8988T (cell line): ENCODE measurements at places on chromosomes 16 and 17.

- peak; percentile 57 for DNase-seq
Measured at GRCh38 chr17:63834431-63835166, 7.1 kb upstream of the FTSJ3 start.

DNA sequence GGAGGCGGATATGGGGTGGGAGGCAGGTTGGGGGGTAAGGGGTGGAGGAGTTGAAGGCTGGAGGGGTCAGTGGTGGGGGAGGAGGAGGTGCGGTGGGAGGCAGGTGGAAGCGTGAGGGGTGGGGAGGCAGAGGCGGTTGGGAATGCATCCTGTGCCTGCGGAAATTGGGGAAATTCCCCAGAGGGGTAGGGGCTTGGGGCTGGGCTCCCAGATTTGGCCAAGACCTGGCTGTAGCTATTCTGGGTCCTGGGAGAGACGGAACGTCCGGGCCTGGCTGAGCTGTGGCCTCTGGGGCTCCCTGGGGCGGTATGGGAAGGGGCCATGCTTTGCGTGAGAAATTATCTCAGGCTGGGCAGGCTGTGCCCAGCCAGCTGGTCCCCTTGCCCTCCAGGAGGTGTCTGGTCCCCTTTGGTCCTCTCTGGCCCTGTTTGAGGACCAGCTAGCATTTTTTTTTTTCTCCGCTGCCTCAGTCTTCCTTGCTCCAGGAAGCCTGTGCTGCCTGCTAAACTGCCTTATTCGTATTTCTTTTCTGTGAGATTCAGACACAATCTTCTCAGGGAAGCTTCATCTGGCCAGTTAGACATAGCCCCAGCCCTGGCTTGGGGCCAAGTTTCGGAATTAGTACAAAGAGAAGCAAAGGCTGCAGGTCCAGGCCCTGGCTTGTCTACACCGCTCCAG is 7.3 kb upstream of the TRPV2 start:
- DNase-seq: no peak

DNA sequence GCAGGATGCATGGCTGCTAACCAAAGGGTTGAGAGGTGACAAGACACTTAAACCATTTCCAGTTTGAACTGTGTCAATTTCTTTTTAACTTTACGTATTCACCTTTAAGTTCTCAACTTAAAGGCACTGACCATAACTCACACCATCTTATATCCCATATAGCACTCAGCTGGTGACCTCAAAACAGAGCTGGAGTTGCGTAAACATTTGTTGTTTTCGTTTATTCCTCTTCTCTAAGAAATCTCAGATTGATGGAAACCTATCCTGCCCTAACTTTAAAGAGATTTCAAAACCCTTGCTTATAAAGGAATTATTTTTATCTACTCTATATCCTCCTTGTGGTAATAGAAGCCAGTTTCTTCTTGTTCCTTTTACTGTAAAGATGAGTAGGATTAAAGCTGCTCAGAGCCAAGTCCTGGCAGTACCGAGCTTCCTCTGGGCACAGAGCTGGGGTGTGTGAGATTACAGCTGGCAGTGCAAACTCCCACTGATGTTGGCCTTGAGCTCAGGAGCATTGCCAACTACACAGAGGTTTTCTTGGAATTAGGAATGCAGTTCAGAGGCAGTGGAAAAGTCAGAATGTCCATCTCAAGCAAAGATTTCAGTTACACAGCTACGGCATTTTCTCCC is 1.3 kb downstream of the KCTD2 start:
- DNase-seq: no peak

- DNase-seq: no peak
Measured at GRCh38 chr16:52832771-52833170, 219.9 kb downstream of the CHD9NB start.

- no peak for DNase-seq
Measured at GRCh38 chr16:78455861-78456260, 356.4 kb downstream of the WWOX start.

DNA sequence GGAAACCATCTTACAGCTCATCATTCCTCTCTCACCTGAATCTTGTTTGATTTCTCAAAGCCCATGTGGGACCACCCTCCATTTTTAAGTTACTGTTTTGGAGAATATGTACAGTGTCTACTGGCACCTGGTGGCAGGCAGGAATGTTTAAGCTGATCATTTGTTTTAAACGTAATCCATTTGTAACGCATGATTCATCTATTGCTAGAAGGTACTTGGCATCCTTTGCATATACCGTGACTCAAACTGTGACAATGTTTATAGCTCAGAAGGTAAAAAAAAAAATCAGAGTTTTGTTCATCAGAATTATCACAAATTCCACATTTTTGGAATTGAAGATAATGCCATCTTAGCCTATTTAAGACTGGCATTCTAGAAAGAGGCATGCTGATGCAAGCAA is 1007.5 kb upstream of the EEF2KMT start:
- DNase-seq: no peak

- no peak for DNase-seq
Measured at GRCh38 chr16:77430787-77431585, 3.8 kb downstream of the ADAMTS18 start.

DNA sequence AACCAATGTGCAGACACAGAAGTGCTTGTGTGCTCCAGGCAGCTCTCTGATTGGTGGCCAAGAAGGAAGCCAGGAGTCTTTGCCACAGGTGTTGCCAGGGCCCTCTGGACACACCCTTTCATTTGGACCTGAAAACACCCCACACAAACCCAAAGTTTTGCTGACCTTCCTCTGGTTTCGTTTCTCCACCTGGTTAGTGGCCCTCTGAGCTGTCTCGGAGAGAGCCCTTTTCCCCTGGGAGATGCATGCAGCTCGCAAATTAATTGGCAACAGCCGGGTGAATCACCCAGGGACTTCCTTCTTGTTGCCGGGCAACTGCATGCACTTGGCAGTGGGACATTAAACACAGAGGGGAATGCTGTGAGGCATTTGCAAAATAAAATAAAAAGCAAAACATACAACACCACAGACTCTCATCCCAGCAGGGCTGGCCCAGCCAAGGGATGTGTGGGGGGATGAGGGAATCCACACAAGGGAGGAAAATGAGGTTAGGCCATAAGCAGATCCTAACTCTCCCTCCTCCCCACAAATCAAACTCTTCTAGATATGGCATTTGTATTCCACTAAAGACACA is 286.6 kb downstream of the SOX9 start:
- DNase-seq: no peak

DNA sequence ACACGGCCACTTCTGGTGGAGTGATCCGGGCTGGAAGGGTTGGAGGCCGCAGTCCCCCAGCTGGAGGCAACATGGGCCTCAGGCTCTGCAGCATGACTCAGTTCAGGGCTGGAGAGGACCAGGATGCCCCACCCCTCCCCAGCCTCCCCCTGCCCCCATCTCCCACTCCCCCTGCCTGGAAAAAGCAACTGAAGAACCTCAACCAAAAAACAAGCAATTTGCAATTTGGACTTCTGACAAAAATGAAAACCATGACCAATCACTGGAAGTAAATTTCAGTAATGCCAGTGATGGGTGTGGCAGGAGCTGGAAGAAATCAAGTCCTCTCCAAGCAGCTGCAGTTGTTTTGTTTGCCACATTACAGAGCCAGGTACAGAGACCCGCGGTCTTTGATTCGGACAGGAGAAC is 6.6 kb upstream of the MIF4GD start:
- DNase-seq: no peak

GRCh38 chr17:78400581-78401240 is 22.3 kb downstream of the PGS1 start:
- DNase-seq: no peak

- no peak for DNase-seq
Measured at GRCh38 chr17:83136156-83136555, 56.7 kb downstream of the METRNL start.
